ENCODE measurements at places on chromosomes 12 and 14. TPM values are rescaled to one million over a fixed set of nuclear protein-coding genes. Genes with fewer than 3 reads are reported as not detected.

GRCh38 chr14:61887628-61888027 lies 125.4 kb downstream of the SNAPC1 start:
- no peak for DNase-seq

- DNase-seq, result no peak
Observed at GRCh38 chr12:125966641-125967040, 901.4 kb downstream of the AACS start.

Gene TCL1A
- not detected for polyA plus RNA-seq

Gene COX6A1
- polyA plus RNA-seq, result 907 TPM

DNA sequence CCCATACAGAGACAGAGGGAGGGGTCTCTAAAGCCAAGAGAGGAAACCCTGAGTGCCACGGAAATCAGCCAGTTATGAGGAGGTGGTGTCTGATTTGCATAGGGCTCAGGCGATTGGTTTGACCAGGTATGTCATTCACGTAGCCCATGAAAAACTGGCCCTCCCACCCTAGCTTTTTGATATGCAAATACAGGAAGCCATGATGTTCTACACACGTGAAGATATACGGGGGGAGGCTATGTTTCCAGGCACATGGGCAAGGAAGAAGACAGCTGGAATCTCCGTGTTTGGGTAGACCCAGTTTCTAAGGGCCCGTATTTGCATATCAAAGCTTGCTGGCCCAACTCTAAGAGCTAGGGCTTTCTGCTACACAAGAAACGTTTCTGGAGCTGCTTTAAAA lies 717.8 kb upstream of the SEL1L start:
- no peak for DNase-seq
